ENCODE measurements at places on chromosomes 16 and 17. TPM values are rescaled to one million over a fixed set of nuclear protein-coding genes. Genes with fewer than 3 reads are reported as not detected.

The CIAO2B gene
- polyA plus RNA-seq, result 137 TPM

The TMIGD1 gene
- not detected for polyA plus RNA-seq

The TBC1D28 gene
- not detected for polyA plus RNA-seq

The TAC4 gene
- polyA plus RNA-seq, result 0.40 TPM

The CCDC78 gene
- polyA plus RNA-seq, result 7.7 TPM

The AIPL1 gene
- polyA plus RNA-seq, result not detected

The RPRML gene
- polyA plus RNA-seq, result not detected

The STAT3 gene
- 132 TPM for polyA plus RNA-seq

The GINS2 gene
- 0.72 TPM for polyA plus RNA-seq

The KIF19 gene
- polyA plus RNA-seq, result not detected

The DNAI2 gene
- 0.26 TPM for polyA plus RNA-seq

The UTP4 gene
- 50.8 TPM for polyA plus RNA-seq

The TLCD3A gene
- 2.2 TPM for polyA plus RNA-seq

The PRSS33 gene
- polyA plus RNA-seq, result not detected

The SLC9A5 gene
- polyA plus RNA-seq, result 0.20 TPM

The EMP2 gene
- polyA plus RNA-seq, result 10.0 TPM

The CHD3 gene
- polyA plus RNA-seq, result 43.8 TPM

The CHST5 gene
- polyA plus RNA-seq, result not detected

The FOXF1 gene
- polyA plus RNA-seq, result 0.64 TPM

The MTHFSD gene
- polyA plus RNA-seq, result 18.2 TPM

The GPR142 gene
- polyA plus RNA-seq, result not detected

The KRTAP9-4 gene
- polyA plus RNA-seq, result not detected

The SOCS1 gene
- 6.0 TPM for polyA plus RNA-seq

The PHOSPHO1 gene
- 0.61 TPM for polyA plus RNA-seq

The CTRB1 gene
- polyA plus RNA-seq, result 2.0 TPM

The MAP3K14 gene
- polyA plus RNA-seq, result 7.7 TPM

The TMEM238L gene
- polyA plus RNA-seq, result not detected

The BAIAP3 gene
- 20.7 TPM for polyA plus RNA-seq

The CPNE7 gene
- polyA plus RNA-seq, result 0.35 TPM

The FBXO39 gene
- 0.48 TPM for polyA plus RNA-seq

The IRX3 gene
- polyA plus RNA-seq, result 7.0 TPM

The PCGF2 gene
- 13.4 TPM for polyA plus RNA-seq

The MYCBPAP gene
- 4.4 TPM for polyA plus RNA-seq

The WSCD1 gene
- 2.9 TPM for polyA plus RNA-seq

The G6PC1 gene
- polyA plus RNA-seq, result 0.09 TPM

The STX1B gene
- 0.71 TPM for polyA plus RNA-seq

The CD300A gene
- polyA plus RNA-seq, result 11.7 TPM

The TRPV3 gene
- 1.1 TPM for polyA plus RNA-seq

The FOXN1 gene
- polyA plus RNA-seq, result not detected

The NOL3 gene
- 168 TPM for polyA plus RNA-seq

The SERPINF2 gene
- polyA plus RNA-seq, result 6.4 TPM

The PPM1E gene
- 1.8 TPM for polyA plus RNA-seq

The ZNF597 gene
- polyA plus RNA-seq, result 2.9 TPM

The SNX20 gene
- 1.0 TPM for polyA plus RNA-seq

The HOXB3 gene
- 11.4 TPM for polyA plus RNA-seq

The TEKT1 gene
- polyA plus RNA-seq, result not detected

The HLF gene
- 8.8 TPM for polyA plus RNA-seq

The C16orf96 gene
- not detected for polyA plus RNA-seq

The TPSB2 gene
- not detected for polyA plus RNA-seq

The UMOD gene
- polyA plus RNA-seq, result not detected

The ZNF319 gene
- polyA plus RNA-seq, result 3.2 TPM

The FGF11 gene
- 33.2 TPM for polyA plus RNA-seq

The DPEP3 gene
- polyA plus RNA-seq, result 0.07 TPM

The ST6GALNAC1 gene
- 0.88 TPM for polyA plus RNA-seq

The NPIPB4 gene
- polyA plus RNA-seq, result 41.3 TPM

All from adrenal gland (tissue), 19 donors.